NCI-H1436 treated with DMSO at 0.1 percent for 48 hours (cell line): ENCODE measurements at places on chromosomes 4 and X.

DNA sequence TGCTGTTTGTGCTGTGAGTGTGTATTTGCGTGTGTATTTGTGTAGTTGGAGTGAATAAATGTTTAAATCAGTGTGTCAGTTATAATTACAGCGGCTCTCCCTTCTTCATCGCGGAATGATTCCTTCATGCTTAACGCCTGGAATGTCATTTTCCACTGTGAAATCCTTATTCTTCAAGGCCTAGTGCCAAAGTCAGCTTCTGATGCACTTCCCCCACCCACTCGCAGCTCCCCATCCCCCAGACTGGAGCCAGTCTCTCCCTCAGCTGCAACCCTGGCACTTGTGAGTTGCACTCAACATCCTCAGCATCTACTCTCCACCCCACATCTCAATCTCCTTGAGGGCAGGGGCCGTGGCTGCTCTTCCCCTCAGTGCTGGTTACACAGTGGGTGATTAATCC lies 583.0 kb downstream of the BCOR start:
- DNase-seq: no peak

GRCh38 chrX:10190367-10190766 lies 33.6 kb downstream of the CLCN4 start:
- no peak for DNase-seq

GRCh38 chrX:103797691-103798090 lies 21.1 kb downstream of the PLP1 start:
- no peak for DNase-seq

DNA sequence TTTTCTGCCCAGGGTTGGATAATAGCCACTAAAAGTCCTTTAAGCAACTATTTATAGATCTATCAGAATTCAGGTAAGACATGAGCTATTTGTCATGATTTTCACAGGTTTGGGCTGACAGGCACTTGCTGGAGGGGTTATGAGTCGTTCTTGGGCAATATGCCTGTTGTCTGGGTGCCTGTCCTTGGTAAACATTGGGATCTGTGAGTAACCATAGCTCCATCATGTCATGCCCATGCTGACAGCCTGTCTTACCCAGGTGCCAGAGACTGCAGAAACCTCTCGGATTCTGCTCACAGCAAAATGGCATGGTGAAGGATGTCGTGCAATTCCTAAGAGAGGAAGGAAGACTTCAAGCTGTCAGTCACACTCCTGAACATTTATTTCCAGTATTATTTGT lies 116.0 kb upstream of the PUDP start:
- DNase-seq: no peak
